NCI-H446 treated with DMSO at 0.1 percent for 48 hours (cell line): ENCODE measurements at places on chromosomes 4 and X.

GRCh38 chr4:151485541-151486131 is 76.7 kb downstream of the FHIP1A start:
- DNase-seq, result no peak

DNA sequence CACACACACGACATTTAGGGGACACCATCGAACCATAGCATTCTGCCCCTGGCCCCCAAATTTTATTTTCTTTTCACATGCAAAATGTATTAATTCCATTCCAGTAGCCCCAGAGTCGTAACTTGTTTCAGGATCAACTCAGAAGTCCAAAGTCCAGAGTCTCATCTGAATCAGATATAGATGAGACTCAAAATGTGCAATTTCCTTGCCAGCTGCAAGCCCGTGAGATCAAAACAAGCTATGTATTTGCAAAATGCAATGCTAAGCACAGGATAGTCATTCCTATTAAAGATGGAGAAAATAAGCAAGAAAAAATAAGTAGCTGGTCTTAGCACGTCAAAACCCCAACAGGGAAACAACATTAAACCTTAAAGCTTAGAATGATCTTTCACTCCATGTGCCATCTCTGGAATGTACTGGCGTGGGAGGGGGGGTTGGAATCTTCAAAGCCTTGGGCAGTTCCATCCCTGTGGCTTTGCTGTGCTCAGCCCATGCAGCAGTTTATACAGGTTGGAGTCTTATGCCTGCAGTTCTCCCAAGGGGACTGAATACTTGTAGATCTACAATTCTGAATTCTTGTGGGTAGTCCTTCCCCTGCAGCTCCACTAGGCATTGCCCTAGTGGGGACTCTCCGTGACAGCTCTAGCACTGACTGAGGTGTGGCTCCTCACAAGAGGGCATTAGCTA is 47.7 kb upstream of the SYTL5 start:
- no peak for DNase-seq

DNA sequence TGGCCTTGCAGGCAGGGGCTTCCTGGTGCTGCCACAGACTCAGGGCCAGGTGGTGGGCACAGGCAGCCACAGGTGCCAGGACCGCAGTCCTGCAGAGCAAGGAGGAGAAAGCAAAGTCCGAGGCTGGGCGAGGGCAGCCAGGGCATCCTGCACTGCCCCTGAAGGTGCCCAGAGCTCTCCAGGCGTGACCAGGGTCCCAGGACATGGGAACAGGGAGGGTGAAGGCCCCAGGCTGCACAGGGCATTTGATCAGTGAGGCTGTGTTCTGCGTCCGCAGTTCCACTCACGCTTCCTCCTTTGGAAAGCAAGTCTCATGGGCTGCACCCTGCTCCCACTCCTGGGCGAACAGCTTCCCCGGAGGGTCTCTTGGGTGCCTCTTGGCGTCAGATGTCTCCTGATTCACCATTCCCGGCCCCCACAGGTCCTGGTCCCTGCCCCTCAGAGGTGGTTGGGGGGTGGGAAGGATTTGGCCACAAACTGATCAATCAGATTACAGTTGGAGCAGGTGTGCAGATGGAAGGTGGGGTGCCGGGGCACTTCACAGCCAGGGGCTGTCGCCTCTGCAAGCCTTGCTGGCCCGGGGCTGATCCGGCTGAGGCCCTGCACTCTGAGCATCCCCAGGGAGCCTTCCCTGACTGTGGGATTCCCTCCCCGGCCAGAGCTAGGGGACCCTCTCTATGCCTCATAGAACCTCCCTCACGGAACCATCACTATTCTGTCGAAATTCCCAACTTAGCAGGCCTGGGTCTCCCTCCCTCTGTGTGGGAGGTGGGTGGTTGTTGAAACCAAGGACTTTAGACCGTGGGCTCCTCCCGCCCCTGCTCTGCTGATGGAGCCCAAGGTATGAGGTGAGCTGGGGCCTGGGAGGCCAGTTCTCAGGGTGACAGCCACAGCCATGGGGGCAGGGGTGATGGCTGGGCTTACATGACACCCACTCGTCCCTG is 3.3 kb downstream of the SH3TC1 start:
- DNase-seq, result no peak

DNA sequence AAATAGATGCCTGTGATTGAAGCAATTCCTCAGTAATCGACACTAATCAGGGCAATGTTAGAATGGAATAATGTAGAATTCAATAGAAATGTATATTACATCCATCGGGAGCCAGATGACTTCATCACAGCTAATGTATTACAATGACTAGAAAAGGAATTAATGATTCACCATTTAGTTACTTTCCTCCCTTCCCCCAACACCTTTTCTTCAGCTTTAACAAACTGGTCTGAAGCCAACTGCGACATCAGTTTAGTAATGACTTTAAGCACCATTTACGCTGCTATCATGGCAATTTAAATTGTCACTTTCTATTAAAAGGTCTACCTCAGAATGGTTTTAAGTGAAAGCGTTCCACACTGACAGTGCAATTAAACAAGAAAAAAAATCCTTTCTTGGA is 45.1 kb downstream of the SUPT20HL2 start:
- no peak for DNase-seq

- DNase-seq, result peak; percentile 2
Observed at GRCh38 chrX:154490021-154490413, 412 bp downstream of the SLC10A3 start.

DNA sequence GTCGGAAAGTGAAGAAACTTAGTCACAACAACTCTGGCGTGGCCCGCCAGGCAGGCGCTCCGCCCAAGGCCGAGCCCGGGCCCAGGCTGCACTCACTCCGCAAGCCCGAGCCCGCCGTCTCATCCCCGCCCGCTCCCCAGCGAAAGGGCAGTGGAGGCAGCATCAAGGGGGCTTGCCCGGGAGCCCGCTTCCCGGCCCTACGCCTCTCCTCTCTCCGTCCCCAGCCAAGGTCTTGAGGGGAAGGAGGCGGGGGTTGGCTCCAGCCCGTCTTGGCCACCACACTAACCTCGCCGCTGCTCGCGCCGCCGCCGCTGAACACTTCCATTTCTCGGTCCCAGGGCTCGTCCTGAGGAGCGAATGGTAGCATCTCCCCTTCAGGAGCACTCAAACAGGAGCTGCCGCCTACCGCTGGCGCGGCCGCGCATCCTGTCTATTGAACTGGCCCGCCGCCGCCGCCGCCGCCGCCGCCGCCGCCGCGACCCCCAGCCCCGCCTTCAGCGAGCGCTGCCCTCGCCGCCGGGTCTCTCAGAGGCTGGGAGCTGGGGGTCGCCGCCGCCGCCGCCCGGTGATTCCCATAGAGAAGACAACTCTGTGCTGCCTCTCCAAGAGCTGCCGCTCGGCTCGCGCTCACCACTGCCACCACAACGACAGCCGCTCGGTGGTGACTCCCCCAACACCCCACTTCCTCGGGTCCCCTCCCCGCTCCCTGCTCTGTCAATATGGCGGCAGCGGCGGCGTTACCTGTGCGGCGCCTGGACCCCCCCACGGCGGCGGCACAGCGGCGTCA is at the start of gene RPS6KA6:
Gene RPS6KA6 (minus strand): TSS at position 667 of the 787 bp plus-strand sequence. CDS start 300 bp downstream, at position 367.
- no peak for DNase-seq

DNA sequence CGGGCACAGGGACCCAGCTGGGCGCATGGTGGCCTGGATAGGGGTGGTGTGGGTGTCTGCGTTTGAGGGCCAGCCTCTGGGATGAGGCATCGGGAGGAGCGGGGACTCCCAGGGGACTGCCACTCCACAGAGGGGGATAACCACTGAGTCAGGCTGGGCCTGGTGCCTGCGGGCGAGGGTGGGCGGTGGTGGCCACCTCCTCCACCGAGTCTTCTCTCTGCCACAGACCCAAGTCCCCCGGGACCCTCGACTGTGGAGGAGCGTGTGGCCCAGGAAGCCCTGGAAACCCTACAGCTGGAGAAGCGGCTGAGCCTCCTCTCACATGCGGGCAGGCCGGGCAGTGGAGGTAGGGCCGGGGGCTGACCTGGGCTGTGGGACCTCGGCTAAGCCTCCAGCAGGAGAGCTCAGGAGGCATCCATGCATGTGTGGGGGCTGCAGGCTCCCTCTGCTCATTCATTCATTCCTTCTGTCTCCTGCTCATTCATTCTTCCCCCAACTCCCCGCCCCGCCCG is 26.4 kb downstream of the DOK7 start:
- no peak for DNase-seq

- DNase-seq, result no peak
Observed at GRCh38 chr4:173001571-173001970, 167.0 kb upstream of the GALNT7 start.

DNA sequence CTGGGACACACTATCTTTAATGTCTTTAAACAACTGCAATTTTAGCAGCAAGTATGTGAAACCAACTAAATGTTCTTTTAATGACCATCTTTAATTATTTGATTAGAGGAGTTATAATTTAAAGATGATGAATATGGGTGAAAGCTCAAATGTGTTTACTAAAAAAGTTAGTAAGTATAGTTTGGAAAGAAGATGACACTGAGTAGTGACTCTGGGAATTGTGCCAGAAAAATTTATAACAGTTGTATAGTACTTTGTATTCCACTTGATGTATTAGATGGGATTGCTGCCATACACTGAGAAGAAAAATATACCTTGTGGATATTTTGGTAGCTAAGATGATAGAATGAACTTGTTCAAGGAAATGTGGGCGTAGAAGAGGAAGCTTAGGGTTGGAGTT is 19.5 kb upstream of the PACRGL start:
- no peak for DNase-seq

- DNase-seq, result no peak
Observed at GRCh38 chrX:129793604-129794191, 13.9 kb downstream of the SASH3 start.

DNA sequence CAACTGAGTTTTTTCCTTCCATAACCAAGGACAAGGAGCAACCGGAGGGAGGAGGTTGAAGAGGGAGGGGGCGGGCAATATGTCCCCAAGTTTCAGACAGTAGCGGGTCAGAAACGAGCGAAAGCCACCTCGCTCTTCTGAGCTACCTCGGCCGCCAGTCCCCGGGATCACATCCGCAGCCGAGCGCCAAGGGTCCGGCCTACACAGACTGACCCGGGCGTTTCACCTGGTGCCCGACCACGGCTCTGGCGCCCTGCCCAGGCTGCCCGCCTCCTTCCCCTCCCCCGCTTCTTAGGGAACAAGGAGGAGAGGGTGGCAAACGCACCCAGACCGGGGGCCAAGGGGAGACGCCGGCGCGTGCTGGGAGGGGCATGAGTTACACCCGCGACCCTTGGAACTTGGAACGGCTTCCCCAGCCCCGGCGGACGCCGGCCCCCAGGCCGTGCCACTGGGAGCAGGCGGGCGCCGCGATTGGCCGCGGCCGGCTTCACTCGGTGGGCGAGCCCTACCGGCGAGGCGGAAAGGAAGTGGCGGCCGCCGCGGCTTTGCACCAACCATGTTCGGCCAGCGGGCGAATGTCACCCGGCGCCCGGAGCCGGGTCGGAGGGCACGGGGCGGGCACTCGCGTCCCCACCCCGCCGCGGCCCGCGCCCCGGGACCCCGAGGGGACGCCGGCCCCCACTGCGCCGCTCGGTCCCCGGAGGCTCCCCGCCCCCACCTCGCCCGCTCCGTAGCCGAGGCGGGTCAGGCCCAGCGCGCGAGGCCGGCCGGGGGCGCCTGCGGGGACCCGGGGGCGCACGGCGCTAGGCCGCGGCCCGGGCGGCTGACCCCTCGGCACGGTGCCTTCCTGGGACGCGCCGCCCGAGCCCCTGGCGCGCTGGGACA is 1.5 kb downstream of the IRF2 start:
- no peak for DNase-seq

DNA sequence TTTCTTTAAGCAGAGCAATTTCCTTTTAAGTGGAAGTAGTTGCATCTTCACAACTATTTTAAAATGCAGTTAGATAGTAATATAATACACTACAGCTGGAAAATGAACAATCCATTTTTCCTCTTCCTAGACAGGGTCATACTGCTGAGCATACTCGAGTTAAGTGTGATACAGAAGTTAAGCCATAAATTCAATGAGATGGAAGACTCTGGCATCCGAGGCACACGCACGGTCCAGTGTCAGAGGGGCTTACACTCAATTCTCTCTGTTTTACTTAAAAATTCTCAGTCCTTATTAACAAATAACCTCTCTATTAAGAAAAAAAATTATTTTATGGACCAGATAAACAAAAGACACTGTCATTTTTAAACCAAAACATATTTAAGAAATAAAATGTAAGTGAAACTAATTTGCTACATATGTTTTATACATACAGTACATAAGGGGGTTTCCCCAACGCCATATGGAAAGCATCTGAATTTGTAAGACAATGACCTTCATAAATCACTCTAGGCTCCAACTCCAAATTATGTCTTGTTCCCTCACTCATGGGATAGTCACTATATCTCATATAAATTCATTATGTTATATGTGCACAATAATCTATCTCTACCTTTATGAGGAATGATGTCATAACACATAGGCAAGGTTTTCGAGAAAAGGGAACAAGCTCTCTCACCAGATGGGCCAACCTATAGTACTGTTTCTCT is 315.3 kb downstream of the PAPSS1 start:
- DNase-seq, result no peak

DNA sequence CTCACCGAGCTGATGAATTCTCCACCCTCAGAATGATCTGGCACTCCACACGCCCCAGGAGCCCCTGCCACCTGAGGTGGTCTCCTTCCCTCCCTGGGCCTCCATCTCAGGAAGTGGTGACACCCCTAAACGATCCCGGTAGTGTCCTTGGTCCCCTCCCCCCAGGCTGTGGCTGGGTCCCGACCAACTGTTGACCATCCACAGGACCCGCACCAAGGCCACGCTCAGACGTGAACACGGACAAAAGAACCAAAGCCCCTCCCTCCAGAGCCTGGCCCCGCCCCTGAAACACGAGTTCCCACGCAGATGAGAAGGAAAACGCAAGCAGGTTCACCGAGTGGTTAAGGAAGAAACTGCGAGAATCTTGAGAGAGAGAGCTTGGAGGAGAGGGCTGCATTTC is 16.6 kb downstream of the LRPAP1 start:
- no peak for DNase-seq

GRCh38 chr4:72318421-72319170 is 250.4 kb downstream of the ADAMTS3 start:
- DNase-seq, result peak; percentile 53

DNA sequence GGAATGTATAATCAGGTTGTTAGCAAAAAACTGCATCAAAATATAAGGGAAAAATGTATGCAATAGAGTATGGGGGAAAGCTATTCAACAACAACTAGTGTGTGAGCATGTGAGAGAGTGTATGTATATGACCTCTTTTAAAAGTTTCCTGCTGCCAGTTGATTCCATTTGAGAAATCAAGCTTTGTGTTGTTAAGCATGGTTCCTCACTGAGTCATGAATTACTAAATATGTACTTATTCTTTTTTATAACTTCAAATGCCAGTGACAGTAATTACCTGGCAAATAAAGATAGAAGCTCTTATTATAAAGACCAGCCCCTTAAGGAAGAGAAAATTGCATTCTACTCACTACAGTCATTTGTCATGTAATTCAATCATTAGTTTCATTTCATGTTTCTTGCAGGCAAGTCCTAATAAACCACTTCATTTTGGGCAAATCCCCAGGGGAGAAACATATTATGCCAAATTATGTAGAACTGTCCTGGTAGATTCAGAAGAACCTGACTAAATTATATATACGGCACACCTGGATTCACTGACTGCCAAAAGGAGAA is 19.2 kb downstream of the RASGEF1B start:
- DNase-seq, result no peak

- no peak for DNase-seq
Observed at GRCh38 chr4:53644607-53645006, 53.3 kb upstream of the LNX1 start.
